ENCODE measurements at places on chromosomes 4 and X.

- no peak for DNase-seq
These were observed 1450.3 kb downstream of the STIM2 start for GRCh38 chr4:28310926-28311325.

DNA sequence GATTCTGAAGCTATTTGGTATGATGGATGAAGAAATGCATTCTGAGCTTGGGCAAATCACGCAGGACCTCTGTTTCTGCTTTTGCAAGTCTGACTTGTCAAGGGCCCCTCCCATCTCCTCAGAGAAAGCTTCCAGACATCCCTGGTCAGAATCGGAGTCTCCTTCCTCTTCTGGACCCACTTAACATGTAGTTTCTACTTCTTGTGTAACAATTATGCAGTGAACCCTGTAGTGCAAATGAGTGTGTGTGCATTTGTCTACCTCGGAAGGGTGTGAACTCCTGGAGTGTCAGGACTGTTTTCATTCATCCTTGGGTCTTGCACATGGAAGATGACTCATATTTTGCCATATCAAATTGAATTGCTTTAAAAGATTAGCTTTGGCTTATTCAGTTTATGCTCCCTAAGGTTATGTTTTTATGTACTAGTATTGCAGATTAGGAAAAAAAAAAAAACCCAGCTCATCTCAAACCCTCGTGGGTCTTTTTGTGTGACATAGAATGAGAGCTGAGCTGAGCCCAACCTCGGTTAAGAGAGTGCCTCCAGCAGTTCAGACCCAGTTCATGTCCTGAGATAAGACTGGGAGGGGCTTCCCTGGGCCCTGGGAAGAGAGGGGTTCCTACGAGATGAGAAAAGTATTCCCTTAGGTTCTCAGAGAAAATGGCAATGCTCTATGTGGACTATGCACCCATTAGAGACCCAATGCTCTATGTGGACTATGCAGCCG, 61.1 kb upstream of the RPL34 start:
- DNase-seq: no peak

DNA sequence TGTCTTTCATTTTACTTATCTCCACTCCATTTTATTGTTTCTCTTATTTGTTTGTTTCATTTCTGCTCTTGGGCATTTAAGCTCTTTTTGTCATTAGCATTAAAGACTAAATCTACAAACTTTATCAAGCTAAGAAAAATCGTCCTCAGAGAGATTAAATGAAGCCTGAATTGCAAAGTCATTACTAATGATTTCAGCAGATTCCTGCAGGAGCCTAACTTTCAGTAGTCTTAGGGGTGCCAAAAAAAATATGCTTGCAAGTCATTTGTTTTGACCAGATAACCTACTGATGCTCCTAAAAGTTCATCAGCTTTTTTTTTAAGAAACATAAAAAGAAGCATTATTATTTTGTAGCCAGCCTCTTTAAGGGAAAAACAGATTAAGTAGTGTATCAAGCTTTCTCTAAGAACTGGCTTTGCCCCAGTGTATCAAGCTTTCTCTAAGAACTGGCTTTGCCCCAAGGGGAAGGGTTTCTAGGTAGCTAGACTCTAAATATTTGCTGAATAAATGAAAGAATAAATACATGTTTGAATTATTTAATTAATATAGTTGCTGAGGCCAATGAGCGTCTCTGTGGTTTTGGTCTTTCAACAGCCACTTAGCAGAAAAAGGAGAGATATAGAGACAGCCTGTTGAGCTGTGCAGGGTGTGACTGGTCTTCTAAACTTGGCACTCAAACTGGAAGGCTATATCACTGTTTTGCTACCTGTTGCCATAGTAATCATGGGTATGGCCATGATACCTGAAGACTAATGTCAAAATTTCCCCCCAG, 174.2 kb downstream of the BTC start:
- no peak for DNase-seq

DNA sequence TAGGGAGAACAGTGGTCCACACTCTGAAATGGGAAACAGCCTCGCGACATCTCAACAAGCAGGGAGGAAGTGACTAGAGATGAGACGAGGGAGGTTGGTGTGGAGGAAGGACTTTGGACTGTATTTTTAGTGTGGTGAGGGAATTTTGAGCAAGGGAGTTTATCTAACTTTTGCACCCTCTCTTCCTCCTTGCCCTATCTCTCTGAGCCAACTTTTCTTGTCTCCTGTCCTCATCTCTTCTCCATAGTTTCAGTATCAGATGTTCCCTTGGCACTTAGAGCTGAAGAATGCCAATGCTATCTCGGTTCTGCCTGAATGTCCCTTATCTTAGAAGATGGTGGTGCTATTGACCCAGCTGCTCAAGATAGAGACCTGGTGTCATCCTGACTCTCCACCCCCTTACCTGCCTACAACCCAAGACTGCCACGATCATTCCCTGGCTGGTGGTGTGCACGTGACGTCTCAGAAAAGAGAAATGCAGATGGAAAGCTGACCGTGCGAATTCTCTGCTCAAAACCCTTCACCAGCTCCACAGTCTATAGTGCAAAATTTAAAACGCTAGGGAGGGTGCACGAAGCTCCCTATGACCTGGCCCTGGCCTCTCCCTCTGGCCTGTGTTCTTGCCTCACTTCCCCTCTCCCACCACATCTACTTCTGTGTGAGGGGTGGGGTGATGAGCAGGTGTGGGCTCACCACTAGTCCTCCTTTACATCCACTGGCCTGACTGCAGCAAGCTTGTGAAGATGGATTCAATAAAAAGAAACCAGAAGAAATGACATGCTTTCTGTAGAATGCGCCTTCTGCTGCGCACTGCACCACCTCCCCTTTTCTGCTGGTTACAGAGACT, 20.9 kb downstream of the MPP1 start:
- DNase-seq: no peak
